NAMALWA (cell line): ENCODE measurements at places on chromosomes 4 and X.

GRCh38 chr4:102799816-102800215 lies 27.5 kb downstream of the UBE2D3 start:
- DNase-seq = no peak

- no peak for DNase-seq
These were observed 10.8 kb downstream of the CTBP1 start for GRCh38 chr4:1237981-1238675.

- DNase-seq = no peak
These were observed 104.7 kb upstream of the EGFL6 start for GRCh38 chrX:13464599-13465275.

GRCh38 chr4:80143307-80143679 lies 54.0 kb upstream of the PRDM8 start:
- no peak for DNase-seq

- DNase-seq = no peak
These were observed 391.0 kb downstream of the SPRY1 start for GRCh38 chr4:123787512-123788080.

GRCh38 chr4:56445699-56446098 lies 9.6 kb downstream of the PAICS start:
- DNase-seq = no peak

GRCh38 chr4:114857831-114858230 lies 255.6 kb downstream of the NDST4 start:
- DNase-seq = no peak

DNA sequence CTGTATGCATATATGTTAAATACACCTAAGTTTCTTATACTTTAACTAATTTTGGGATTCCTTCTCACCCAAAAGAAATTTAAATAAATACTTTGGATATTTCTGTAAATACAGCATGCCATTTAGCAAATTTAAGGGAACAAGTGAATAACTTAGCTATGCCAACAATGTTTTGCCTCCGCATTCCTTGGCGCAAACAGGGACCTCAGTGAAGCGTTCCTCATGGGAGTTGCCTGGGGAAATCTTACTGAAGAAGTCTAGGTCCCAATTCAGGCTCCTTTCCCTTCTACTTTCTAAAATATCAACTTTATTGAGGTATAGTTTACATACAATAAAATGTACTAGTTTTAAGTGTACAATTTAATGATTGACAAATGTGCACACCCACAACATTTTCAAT lies 25.0 kb downstream of the COL4A5 start:
- DNase-seq = no peak

- peak; percentile 81 for DNase-seq
These were observed 1.6 kb downstream of the REST start for GRCh38 chr4:56909086-56909894.

DNA sequence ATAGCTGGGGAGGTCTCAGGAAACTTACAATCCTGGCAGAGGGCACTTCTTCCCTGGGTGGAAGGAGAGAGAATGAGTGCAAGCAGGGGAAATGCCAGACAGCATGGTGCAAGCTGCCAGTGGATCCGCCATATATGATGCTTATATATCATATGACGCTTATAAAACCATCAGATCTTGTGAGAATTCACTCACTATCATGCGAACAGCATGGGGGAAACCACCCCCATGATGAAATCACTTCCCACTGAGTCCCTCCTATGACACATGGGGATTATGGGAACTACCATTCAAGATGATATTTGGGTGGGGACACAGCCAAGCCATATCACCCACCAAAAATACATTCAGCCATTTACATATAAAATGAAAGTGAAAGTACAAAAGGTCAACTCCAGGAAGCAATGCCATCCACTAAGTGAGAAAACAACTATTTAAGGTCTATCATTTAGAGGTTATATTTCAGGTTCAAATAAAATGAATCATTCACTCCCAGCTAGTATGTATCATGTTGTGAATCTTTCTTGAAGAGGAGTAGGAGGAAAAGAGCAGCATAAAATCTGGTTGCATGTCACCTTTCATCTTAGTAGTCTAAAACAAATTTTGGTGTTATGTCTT lies 20.3 kb upstream of the DYNLT3 start:
- peak; percentile 4 for DNase-seq

DNA sequence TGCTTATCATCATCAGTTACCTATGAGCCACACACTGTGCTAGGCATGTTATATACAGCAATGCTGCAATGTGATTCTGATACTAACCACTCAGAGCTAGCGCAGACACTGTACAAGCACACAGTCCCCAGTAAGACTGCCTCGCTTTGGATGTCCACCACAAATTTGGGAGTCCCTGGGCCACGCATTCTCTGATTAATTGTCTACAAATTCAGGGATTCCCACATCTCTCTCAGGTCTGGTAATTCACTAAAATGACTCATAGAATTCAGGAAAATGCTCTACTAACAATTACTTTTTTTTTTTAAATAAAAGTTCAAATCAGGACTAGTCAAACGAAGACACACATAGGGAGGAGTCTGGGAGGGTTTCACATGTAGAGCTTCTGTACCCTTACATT lies 652.1 kb upstream of the AADAT start:
- no peak for DNase-seq

GRCh38 chrX:128929271-128930057 lies 593.8 kb downstream of the SMARCA1 start:
- DNase-seq = no peak

- DNase-seq = no peak
These were observed 694.4 kb upstream of the FAM241A start for GRCh38 chr4:111450867-111451266.

DNA sequence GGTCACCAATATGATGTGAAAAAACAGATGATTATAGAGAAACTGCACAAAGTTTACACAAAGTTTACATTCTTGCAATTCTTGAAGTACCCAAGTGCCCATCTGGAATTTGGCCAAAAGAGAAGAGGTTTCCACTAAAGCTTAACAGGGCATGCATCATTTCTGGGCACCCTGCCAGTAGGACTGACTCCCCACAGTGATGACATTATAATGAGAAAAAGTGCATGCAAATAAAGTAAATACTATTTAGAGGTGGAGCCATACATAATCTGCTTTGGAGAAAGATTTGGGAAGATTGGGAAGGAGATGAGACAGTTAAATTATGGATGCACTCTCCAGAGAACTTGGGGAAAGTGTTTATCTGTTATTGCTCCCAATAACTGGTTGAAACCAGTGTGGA lies 93.7 kb upstream of the TRPC3 start:
- DNase-seq = peak; percentile 47

DNA sequence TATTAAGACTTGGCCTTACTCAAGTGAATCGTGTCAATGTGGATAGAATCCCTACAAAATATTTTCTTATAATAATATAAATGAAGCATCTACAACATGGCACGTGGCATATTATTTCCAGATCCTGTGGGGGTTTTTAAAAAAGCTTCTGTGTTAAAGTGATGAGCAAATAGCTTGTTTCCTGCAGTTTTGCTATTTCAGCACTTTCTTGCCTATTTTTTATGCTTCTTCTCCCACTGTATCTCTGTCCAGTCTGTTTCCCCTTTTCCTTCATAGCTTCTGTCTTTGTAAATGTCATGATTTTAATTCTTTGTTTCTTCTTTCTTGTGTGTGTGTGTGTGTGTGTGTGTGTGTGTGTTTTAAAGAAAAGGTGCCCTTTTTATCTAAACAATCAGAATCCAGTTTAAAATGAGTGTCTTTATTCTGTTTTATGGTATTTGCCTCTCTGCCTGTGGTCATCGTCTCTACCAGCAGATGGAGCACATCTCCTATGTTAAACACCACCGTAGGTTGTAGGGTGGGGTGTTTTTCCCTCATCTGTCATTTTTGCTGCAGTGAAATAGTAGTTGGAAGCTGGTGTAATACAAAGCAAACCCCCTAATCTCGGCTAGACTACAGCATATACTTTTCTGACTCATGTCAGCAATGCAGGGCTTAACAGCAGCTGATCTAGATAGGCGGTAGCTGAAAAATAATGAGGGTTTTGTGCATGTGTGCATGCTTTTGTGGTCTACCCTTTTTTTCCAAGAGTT lies 33.1 kb downstream of the FTHL17 start:
- peak; percentile 51 for DNase-seq

- peak; percentile 49 for DNase-seq
These were observed 83.9 kb upstream of the RAI2 start for GRCh38 chrX:17944833-17945497.

- DNase-seq = no peak
These were observed 11.5 kb downstream of the CTAG1A start for GRCh38 chrX:154596290-154596929.

DNA sequence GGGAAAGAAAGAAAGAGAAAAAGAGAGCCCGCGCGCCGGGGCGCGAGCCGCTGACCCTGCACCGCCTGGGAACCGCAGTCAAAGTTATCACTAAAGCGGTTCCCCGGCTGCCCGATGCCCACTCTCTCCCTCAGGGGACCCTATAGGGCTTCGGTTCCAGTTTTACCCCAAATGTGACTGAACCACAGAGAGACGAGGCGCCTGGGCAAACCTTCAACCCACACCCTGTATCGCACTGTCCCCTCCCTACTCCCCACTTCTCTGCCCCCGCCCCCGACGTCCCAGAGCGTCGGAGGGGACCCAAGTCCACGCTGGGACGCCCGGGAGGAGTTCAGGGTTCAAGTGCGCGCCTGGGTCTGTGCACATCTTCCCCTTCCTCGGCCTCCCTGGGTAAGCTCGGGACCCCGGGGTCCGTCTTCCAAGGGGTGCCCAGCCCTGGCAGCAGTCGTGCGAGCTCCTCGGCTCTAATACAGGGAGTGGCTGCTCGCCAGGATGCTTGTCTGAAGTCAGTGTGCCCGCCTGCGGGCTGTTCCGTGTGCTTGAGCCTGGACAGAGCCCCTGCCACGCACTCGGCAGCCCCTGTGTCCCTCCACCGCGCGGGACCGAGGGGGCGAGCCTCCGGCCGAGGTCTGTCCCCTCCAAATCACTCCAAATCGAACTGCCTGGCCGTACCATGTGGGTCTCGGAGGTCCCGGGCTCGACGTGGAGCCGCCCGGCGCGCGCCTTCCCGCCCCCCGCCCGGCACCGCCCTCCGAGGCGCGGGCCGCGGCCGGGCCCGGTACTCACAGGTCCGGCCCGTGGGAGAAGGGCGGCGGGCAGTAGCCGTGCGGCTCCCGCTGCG lies 960 bp downstream of the TRPC3 start:
- no peak for DNase-seq

GRCh38 chr4:52931243-52931642 lies 69.1 kb downstream of the RASL11B start:
- no peak for DNase-seq

DNA sequence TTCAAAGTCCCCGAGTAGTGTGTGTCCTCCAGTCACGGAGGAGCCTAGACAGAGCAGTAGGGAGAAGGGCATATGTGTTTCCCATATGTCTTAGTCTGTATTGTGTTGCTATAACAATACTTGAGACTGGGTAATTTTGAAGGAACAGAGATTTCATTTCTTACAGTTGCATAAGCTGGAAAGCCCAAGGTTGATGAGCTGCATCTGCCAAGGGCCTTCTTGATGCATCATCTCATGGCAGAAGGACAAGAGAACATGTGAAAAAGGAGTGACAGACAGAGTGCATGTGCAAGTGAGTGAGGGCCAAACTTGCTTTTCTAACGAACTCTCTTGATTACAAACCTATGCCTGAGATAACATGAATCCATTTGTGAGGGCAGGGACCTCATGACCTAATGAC lies 243.4 kb downstream of the ARHGAP10 start:
- DNase-seq = no peak

- no peak for DNase-seq
These were observed 40.8 kb upstream of the APLN start for GRCh38 chrX:129695535-129695934.

- DNase-seq = peak; percentile 20
These were observed 51.3 kb upstream of the MAP3K15 start for GRCh38 chrX:19566359-19567222.

GRCh38 chr4:78336093-78336943 lies 215.3 kb upstream of the ANXA3 start:
- DNase-seq = no peak

DNA sequence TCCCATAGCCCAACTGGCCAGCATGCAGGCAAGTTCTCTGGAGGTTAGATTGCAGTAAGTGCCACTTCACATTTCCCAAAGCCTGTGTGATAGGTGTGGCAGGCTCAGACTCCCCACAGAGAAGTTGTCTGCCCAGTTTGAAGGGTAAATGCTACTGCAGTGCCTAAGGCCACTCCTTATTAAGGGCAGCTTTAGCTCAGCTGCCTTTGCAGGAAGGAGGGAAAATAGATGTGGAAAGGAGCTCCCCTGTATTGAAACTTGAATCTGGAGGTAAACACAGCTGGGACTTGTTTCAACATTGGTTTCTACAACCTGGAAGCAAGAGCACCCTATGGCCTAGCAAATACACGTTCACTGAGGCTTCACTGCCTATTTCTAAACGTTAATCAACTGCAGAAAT lies 22.4 kb downstream of the NEXMIF start:
- no peak for DNase-seq

DNA sequence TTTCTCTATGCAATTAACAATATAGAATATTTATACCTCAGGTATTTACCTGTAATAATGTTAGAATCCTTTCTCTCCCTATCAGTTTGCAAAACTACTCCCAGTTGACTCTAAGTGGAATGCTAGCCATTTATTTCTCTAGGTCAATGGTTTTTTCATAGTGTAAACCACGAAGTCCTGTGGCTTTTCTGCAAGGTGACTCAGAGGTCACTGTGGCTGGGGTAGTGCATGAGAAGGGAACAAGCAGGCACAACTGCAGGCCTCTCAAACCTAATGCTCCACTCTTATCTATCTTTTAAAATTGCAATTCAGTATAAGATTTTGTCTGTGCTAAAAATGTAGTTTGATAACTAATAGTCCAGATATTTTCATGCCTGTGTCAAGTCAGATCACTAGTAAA lies 159.4 kb downstream of the ANTXR2 start:
- no peak for DNase-seq

- no peak for DNase-seq
These were observed 38.5 kb upstream of the BOD1L1 start for GRCh38 chr4:13665701-13666660.

DNA sequence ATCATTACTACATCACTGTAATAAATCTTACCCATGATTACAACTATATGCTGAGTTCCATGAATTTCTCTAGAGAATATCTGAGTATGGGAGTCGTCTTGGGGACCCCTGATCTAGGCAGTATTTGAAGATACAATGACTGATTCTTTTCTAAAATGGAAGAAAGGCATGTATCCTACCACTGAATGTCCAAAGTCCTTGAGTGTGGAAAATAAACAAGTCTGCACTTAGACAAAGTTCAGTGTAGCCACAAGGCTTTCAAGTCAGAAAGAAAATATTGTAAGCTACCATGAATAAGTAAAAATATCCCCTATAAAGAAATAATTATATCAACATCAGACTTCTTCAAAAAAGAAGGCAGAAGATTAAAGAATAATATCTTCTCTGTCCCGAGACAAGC lies 42.4 kb downstream of the ZNF674 start:
- no peak for DNase-seq

DNA sequence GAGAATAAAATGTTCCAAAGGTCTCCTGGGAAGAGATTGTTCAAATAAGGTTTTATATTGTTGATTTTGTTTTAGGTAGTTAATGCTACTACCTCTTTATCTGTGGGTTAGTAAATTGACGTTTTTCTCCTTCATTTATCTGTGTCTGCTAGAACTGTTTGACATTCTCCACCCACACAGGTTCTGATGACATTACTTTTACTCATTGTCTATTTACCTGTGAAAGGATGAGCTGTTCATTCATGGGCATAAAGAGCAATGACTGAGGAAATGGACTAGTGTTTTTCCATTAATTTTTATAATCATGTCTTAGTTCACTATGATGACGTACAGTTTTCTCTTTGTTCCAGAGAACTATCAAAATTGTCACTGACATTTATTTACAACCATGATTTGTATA lies 75.6 kb downstream of the CPE start:
- no peak for DNase-seq

GRCh38 chrX:118964252-118964651 lies 10.2 kb upstream of the LONRF3 start:
- DNase-seq = no peak
